DMS79 treated with DMSO at 0.1 percent for 48 hours (cell line): ENCODE measurements at places on chromosomes 3 and 15.

DNA sequence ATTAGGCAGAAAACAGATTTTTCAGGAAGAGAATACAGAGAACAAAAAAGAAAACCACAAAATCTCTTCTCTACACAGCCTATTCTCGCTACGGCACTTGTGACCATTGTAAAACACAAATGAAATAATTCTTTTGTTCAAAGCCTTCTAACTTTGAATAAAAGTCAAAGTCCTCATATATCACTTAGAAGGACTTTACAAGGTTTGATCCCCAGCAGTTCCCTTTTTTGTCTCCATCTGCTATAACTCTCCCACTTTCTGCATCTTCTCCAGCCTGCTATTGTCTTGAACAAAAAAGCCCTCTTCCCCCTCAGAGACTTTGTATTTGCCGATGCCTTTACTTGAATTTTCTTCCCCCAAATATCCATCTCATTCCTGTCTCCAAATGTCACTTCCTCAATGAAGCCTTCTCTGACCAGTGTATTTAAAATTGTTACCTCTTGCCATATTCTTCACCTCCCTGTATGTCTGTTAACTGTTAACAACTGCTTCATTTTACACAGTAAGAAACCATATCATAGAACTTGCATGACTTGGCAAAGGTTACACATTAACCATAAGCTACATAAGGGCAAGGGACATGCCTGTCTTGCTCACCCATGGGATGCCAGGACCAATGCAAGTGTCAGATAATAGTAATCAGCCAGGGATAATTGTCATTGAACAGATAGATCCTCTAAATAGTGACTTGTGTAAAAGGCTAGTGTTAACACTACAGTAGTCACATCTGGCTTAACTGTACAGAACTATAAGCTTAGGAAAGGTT lies 122.4 kb downstream of the CBLB start:
- no peak for DNase-seq

- DNase-seq = peak; percentile 6
Measured at GRCh38 chr3:35254917-35255316, 384.4 kb upstream of the ARPP21 start.

GRCh38 chr3:9913601-9914000 lies 3.3 kb upstream of the IL17RC start:
- DNase-seq = no peak

- no peak for DNase-seq
Measured at GRCh38 chr3:188507244-188507720, 353.3 kb downstream of the LPP start.
